Activated CD8-positive, alpha-beta memory T cell treated with anti-CD3 and anti-CD28 coated beads for 4 hours (primary cell): ENCODE measurements at places on chromosomes 6 and 20.

- DNase-seq, result no peak
Measured at GRCh38 chr6:23245572-23245971, 676.2 kb downstream of the HDGFL1 start.

DNA sequence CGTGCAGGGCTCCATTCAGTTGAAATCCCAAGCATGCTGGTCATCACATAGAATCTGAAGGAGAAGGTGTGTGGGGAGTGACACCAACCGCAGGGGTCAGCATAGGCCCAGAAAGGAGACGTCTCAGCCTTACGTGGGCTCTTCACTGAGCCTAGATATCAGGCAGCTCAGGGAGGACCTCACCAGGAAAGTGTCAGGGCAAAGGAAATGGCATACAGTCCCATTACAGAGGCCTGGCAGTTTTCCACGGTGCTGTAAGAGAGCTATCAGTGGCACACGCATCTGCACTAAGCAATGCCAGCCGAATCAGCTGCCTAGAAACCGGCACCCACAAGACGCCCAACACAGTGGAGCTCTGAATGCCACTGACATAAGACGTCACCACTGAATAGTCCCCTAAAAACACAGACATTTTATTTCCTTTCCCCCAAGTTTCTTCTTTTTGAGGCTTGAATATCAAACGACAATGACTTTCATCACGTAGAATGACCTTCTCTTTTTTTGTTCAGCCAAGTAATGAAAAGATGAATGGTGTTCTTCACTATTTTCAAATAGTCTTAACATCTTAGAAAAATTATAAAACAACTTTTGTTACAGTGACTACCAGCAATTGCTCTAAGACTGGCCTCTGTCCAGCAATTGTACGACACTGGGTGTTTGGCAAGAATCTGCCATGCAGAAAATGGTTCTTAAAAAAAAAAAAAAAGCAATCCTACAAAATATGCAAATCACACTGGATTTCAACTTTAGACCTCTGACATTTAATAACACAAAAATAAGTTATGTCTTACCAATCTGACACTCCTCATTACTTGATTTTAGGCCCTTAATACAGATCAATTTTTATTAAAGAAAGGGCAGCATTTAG is 88.9 kb upstream of the FOXQ1 start:
- no peak for DNase-seq

- DNase-seq, result no peak
Measured at GRCh38 chr6:128597004-128597403, 76.6 kb upstream of the PTPRK start.

GRCh38 chr6:117194978-117195377 is 70.4 kb upstream of the VGLL2 start:
- no peak for DNase-seq

DNA sequence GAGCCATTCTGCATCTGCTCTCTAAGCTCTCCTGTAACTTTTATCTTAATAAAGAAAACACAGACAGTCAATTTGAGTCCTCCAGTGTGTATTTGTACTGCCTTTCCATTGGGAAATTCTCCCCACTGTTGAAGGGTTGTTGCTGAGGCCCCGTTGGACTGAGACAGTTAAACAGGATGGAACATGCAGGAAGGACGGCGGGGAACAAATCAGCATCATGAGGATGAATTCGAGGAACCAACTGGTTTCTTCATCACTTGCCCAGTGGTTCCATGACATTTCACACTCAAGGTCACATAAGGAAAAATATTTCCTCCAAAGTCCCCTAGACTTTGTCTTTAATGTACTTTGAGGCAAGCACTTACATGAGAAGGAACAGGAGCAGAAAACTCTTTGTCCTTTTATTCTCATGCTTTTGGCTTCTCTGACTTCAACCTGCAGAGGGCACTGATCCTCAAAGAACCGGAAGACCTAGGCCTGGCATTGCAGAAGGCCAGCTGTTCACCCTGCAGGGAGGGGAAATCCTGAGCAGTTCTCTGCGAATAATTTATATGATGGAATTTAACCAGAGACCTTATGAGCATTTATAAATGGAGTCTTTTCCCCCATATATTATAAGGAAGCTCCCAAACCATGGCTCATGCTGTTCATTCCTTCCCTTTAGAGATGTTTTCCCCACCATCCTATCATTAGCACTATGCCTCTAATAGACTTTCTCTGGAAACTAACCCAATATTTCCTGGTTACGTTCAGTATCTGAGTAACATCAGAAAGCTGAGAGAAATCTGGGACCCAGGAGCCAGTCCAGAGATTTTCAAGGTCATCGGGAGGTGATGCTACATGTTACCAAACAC is 55.2 kb upstream of the ADGRF1 start:
- no peak for DNase-seq

GRCh38 chr20:47696856-47697255 is 88.4 kb downstream of the SULF2 start:
- DNase-seq, result no peak

- no peak for DNase-seq
Measured at GRCh38 chr6:108677894-108678293, 117.2 kb downstream of the FOXO3 start.

- DNase-seq, result no peak
Measured at GRCh38 chr20:35756404-35756803, 14.3 kb upstream of the RBM39 start.

DNA sequence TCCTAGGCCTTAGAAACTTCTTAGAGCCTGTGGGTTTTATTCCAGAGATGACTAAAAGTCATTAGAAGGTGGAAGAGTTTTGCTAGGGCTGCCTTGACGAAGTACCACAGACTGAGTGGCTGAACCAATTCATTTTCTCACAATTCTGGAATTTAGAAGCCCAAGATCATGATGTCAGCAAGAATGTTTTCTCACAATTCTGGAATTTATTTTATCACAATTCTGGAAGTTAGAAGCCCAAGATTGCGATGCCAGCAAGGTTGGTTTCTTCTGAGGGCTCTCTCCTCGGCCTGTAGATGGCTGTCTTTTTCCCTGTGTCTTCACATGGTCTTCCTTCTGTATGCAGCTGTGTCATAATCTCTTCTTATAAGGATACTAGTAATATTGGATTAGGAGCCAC is 672.9 kb upstream of the MARCKS start:
- DNase-seq, result no peak

- DNase-seq, result no peak
Measured at GRCh38 chr6:40956936-40957335, 82.1 kb downstream of the UNC5CL start.

DNA sequence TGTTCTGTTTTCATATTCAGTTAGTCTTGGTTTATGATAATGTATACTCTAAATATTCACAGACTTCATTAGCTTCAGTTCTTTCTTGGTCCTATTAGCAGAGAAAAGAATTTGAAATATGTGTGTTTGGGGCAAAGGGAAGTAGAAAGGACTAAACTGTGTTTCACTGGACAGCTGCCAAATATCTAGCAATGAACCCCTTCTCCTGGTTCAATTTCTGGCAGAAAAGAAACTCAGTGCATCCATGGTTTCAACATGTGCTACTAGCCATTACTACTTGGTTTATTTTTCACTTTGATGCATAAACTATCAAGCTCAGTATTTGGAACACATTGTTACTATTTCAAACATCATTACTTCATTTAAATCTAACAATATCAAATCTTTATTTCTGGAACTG is 43.6 kb downstream of the FBXL4 start:
- no peak for DNase-seq

DNA sequence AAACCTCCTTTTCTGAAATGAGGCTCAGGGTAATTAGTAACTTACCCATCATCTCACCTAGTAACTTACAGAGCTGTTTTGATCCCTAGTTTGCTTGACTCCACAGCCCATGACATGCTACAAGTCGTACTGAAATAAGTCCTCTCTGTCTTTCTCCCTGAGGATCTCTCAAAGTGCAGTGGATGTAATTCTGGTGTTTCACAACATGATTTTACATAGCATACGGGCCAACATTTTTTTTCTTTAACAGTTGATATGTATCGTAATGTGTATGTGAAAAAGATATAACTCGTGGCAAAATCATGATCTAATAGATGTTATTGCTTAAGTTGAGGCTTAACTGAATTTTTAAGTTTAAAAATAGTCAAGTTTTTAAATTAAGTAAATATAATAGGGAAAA is 45.0 kb downstream of the TSHZ2 start:
- no peak for DNase-seq

DNA sequence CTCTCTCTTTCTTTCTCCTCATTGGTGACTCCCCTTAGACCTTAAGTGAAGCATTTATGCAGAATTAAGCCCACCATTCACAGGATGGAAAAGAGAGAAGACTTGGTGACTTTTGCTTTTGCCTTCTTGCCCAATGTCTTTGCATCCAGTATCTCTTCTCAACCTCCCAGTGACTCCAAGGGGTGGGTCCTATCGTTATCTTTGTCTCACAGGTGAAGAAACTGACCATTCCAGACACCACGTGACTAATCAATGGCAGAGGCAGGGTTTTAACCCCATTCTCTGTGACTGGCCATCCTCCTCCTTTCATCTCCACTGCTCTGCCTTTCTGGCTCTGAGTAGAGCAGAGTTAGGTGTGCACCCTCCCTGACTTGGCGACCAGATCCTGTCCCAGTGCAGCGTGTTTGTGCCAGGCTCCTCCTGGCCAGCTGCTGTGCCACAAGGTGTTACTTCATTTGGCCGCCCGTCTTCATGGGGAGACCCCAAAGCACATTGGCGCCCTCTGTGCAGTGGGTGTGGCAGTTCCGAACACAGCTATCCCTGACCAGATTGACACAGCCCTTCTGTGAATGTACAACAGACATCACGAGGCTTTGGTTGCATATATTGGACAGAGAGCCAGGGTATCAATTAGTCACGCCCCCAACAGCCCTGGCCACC is 501.3 kb downstream of the CD83 start:
- DNase-seq, result no peak

GRCh38 chr6:166561771-166562359 is 24.6 kb downstream of the RAMACL start:
- DNase-seq, result no peak

GRCh38 chr6:71082033-71082650 is 125.3 kb upstream of the B3GAT2 start:
- DNase-seq, result no peak

GRCh38 chr20:19889011-19889953 is 127.9 kb upstream of the NAA20 start:
- no peak for DNase-seq

GRCh38 chr20:43570496-43570895 is 11.7 kb downstream of the SGK2 start:
- no peak for DNase-seq

DNA sequence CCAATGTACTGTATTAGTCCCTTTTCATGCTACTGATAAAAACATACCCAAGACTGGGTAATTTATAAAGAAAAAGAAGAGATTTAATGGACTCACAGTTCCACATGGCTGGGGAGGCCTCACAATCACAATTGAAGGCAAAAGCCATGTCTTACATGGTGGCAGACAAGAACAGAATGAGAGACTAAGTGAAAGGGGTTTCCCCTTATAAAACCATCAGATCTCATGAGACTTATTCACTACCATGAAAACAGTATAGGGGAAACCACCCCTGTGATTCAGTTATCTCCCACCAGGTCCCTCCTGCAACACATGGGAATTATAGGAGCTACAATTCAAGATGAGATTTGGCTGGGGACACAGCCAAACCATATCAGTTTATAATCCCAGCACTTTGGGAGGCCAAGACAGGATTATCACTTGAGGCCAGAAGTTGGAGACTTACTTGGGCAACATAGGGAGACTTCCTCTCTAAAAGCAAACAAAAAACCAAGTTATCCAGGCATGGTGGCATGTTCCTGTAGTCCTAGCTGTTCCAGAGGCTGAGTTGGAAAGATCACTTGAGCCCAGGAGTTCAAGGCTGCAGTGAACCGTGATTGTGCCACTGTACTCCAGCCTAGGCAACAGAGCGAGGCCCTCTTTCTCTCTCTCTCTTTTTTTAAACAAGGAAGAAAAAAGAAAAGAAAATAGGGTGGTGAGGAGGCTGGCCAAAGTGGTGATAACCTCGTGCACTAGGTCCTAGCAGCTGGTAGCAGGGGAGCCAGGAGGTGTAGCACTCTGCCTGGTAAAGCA is 22.9 kb upstream of the DDR1 start:
- DNase-seq, result no peak

DNA sequence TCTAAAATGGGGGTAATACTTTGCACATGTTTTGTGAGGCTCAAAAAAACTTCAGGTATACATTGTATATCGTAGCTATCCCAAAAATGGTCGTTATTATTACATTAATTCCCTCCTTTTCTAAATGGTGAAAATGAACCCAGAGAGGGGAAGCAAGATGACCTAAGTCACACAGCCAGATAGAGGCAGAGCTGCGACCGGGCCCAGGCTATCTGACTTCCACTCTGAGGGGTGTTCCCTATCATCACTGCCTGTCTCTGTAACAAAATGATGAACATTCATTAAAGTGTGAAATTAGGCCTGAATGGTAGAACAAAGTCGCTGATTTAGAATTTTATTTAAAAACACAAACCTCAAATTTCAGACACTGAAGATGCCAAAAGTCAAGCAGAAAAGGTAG is 29.1 kb upstream of the RIMS4 start:
- DNase-seq, result no peak

- no peak for DNase-seq
Measured at GRCh38 chr6:132275066-132275970, 126.0 kb downstream of the MOXD1 start.
